Fibroblast of skin of back (primary cell): ENCODE measurements at places on chromosomes 1 and 21.

DNA sequence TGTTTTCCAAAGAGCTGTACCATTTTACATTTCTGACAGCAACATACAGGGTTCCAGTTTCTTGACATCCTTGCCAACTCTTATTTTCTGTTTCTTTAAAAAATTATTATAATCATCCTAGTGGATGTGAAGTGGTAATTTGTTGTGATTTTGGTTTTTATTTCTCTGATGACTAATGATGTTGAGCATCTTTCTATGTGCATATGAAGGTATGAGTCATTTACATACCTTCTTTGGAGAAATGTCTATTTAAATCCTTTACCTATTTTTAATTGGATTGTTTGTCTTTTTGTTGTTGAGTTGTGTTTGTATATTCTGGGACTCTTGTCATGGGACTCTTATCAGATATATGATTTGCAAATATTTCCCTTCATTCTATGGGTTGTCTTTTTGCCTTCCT, 20.8 kb upstream of the MPC2 start:
- no peak for DNase-seq

- no peak for DNase-seq
Observed at GRCh38 chr1:45136984-45137383, 69.4 kb downstream of the ZSWIM5 start.

GRCh38 chr1:230114237-230114651, 47.2 kb downstream of the GALNT2 start:
- no peak for DNase-seq

GRCh38 chr1:22281521-22282363, 138.8 kb upstream of the WNT4 start:
- no peak for DNase-seq

- DNase-seq = no peak
Observed at GRCh38 chr1:147751346-147751745, 9.1 kb downstream of the GJA5 start.

- no peak for DNase-seq
Observed at GRCh38 chr1:239233626-239234025, 152.7 kb upstream of the CHRM3 start.

DNA sequence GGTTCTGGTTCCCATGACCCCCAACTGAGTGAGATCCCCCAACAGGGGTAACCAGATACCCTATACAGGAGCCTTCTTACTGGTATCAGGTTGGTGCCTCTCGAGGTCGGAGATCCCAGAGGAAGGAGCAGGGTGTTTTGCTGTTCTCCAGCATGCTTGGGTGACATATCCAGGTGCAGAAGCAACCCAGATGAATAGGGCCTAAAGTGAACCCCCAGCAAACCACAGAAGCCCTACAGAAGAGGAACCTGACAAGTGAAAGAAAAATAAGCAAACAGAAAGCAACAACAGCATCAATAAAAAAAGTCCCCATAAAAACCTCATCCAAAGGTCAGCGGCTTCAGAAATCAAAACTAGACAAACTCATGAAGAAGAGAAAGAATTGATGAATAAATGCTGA, 633.4 kb upstream of the CXADR start:
- no peak for DNase-seq

DNA sequence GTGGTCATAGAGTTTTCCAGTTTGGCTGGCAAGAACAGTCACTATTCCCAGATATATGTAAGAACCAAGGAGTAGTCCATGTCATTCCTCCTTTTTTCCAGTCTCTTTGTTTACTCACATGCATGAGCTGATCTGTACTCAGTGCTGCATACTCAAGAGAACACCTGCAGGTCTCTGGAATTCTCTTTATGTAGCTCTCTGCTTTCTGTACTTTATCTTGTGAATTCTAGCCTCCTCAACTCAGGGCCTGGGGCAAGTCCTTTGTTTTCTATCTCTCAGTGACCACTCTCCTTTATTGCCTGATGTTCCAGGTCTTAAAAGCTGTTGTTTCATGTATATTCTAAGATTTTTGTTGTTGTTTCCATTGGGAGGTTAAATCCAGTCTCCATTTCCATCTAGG, 478.9 kb downstream of the DPYD start:
- DNase-seq = no peak

DNA sequence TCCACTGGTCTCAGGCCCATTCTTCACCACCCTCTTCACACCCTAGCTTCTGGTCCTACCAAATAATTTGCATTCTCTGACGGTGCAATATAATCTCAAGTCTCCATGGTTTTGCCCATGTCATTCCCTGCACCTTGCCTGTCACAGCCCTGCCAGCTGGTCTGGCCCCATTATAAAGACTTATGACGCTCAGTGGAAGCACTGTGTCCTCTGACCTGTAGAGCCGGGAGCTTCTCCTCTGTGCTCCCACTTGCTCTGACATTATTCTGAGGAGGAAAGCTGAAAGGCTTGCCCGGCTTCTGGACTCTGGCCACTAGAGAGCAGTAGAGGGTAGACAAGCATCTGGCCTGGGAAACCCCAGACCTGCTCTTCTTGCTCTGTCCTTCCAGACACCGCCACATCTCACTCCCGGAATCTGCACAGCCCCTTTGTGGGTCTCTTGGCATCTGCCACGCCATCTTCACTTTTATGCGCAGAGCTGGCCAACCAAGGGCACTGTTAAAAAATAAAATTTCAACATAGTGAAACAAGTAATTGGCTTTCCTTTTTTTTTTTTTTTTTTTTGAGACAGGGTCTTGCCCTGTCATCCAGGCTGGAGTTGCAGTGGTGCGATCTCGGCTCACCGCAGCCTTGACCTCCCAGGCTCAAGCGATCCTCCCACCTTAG, 44.4 kb downstream of the NENF start:
- DNase-seq = peak; percentile 82

- DNase-seq = no peak
Observed at GRCh38 chr1:14377386-14377785, 221.1 kb upstream of the KAZN start.

DNA sequence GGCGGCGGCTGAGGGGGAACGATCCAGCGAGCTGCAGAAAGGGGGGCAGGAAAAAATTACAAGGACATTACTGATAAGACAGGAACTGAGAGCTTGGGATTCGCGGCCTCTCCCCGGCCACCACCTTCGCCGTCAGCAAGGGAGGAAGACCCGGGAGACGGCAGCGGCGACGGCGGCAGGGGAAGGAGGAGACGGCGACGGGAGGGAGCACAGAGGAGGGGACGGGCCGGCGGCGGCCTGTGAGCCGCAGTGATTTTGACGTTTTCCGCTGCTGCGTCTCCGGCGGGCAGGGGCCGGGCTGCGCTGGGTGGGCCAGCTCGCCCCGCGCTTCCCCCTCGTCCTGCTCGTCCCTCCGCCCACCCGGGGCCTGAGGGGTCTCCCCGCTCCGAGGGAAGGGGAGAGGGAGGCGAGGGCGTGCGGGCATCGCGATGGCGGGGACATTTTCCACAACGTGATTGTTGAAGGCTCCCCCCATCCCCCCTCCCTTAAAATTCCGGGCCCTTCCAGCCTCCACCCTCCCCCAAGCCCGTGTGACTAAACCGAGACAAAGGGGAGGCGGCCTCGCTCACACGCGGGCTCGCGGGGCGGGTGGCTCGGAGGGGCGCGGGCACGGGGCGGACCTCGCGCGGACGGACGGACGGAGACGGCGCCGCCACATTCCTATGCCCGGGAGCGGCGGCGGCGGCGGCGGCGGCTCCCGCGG, 407 bp downstream of the CAMSAP2 start:
- peak; percentile 89 for DNase-seq

DNA sequence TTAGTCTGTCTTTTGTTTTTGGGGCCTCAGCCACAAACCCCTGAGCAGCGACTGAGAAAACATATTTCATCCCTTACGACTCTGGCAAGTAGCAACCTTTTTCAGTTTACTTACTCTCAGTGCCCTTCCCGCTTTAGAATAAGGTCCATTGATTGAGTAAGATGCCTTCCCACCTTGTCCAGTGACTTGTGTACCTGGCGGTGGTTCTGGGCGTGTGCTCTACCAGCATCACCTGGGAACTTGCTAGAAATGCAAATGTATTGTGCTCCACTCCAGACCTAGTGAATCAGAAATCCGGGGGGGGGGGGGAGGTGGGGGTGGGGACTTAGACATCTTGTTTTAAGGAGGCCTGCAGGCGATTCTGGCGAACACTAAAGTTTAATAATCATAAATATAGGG, 72.1 kb downstream of the S1PR1 start:
- DNase-seq = no peak

- no peak for DNase-seq
Observed at GRCh38 chr1:234231061-234231892, 142.0 kb upstream of the COA6 start.

- peak; percentile 92 for DNase-seq
Observed at GRCh38 chr1:160124705-160125478, 9.3 kb downstream of the ATP1A2 start.

GRCh38 chr1:30733493-30733892, 10.1 kb upstream of the MATN1 start:
- DNase-seq = no peak

DNA sequence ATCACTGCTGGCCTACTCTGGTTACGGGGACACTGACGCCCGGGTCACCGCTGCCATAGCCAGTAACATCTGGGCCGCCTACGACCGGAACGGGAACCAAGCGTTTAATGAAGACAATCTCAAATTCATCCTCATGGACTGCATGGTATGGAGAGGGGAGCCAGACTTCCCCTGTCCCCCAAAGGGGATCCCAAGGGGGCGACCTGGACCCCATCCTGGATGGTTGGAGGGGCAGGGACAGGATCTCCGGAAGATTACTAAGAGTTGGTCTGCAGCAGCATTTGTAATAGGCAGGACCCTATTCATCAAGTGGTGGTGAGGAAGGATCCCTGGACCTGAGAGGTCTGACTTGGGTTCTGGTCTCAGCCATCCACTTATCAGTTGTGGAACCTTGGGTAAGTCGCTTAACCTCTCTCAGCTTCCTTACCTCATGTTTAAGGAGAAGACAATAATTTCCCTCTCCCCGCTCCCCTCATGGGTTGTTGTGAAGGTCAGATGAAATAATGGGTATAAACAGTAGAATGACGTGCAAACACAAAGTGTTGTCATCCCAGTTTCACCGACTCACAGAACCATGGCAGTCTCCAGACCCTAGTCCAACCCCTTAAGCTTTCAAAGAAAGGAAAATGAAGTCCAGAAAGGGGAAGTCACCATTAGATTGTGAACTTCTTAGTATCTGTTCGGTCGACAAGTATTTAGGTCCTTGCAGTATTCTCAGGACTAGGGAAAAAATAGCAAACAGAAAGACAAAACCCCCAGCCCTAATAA, 883 bp downstream of the LAMTOR2 start:
- DNase-seq = no peak

GRCh38 chr1:88801575-88802208, 89.7 kb downstream of the GTF2B start:
- peak; percentile 35 for DNase-seq

GRCh38 chr1:180571832-180572636, 13.3 kb downstream of the OVAAL start:
- peak; percentile 40 for DNase-seq

GRCh38 chr1:54623216-54624007, at the start of gene FAM151A:
TSS of gene FAM151A (minus strand) at chr1:54623525. CDS start at chr1:54623395, 130 bp downstream.
- no peak for DNase-seq

GRCh38 chr1:31605908-31606427, 11.5 kb upstream of the HCRTR1 start:
- peak; percentile 53 for DNase-seq

DNA sequence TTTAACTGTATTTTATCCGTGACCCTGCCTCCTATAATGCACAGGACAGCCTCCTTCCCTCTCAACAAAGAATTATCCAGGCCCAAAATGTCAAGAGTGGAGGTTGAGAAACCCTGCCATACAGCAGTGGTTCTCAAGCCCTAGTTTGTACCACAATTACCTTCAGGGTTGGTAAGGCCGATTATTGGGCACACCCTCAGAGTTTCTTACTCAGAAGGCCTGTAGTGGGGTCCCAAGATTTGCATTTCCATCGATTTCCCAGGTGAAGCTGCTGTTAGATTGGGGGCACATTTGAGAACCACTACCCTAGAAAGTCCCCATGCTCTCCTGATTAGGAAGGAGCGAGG, 400 bp upstream of the PGBD2 start:
- no peak for DNase-seq

DNA sequence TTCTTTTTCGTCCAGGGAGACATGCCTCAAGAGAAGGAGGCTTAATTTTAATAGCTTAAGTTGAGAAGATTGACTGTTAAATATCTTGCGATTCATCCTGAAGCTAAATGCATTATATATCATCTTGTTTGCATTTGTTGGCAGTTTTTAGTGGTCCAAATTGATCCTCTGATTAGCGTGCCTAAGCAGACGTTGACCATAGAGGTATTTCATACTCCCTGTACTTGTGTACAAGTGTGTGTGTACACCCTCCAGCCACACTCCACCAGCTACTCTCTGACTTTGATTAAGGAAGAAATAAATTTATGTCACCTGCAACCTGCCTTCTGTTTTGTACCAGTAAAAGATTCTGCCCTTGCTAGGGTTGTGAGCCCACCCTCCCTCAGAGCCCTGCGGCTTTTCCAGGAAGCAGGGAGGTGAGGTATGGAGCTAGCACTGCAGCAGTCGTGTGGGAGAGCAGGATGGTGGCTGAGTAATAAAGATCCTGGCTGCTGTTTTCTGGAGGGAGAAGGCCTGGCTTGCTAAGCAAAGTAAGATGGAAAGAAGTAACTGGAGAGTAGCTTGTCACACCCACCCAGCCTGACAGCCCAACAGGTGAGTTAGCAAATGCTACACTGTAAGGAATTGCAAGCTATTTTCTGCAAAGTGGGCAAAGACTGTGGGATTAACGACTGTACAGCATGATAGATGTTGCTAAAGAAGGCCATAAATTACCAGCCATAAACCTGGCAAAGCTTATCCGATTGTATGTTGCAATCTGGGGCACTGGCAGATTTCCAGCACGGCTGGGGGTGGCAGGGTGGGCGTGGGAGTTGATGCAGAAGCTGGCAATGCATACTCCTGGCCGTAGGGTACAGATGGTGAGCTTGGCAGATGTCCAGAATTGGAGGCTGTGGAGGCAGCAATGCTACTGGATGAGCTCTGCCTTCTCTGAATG, 170.2 kb downstream of the TNR start:
- DNase-seq = no peak

- no peak for DNase-seq
Observed at GRCh38 chr1:40044110-40044509, 3.6 kb downstream of the CAP1 start.

GRCh38 chr1:38268226-38268625, 221.6 kb upstream of the POU3F1 start:
- no peak for DNase-seq

DNA sequence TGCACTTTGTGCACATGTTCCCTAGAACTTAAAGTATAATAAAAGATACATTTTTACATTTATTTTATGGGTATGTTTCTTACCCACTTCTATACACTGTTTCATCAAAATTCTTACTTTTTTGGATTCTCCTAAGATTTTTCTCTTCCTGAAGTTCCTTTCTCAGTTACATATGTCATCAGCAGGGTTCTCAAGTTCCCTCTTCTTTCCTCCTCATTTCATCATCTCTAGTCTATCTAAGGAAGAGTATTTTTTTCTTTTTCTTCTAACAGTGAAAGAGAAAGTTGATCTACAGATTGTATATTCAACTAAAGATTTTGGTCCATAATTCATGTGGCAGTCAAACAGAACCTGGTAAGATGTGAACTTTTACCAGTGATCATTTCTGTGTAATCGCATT, 41.2 kb upstream of the CYYR1 start:
- DNase-seq = peak; percentile 13

- DNase-seq = no peak
Observed at GRCh38 chr1:104906141-104906540, 1156.4 kb downstream of the AMY1C start.

- no peak for DNase-seq
Observed at GRCh38 chr1:167022384-167022783, 33.3 kb downstream of the MAEL start.

GRCh38 chr21:38898422-38899096, 92.8 kb downstream of the ETS2 start:
- no peak for DNase-seq
